Omental fat pad (tissue), 4 donors: ENCODE measurements at places on chromosomes 2 and 18.

GRCh38 chr2:206004004-206004693 is 81.8 kb downstream of the INO80D start:
- DNase-seq, result no peak

GRCh38 chr2:238716585-238716984 is 131.3 kb upstream of the TWIST2 start:
- DNase-seq, result no peak

DNA sequence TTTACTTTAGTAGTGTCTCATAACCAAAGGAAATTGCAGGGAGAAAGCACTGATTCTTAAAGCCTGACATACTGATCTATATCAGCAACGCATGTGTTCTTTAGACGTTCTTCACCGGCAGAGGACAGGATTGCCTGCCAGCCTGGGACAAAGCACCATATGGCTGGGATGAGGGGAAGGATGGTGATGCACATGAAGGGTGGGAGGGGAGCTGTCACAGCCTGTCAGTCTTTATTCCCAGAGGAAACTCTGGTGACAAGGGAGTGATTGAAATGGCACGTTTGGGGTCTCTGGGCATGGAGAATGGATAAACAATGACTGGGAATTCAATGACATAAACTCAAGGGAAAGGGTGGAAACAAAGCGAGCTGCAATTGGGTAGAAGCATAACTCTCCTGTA is 808.1 kb downstream of the DCC start:
- no peak for DNase-seq

DNA sequence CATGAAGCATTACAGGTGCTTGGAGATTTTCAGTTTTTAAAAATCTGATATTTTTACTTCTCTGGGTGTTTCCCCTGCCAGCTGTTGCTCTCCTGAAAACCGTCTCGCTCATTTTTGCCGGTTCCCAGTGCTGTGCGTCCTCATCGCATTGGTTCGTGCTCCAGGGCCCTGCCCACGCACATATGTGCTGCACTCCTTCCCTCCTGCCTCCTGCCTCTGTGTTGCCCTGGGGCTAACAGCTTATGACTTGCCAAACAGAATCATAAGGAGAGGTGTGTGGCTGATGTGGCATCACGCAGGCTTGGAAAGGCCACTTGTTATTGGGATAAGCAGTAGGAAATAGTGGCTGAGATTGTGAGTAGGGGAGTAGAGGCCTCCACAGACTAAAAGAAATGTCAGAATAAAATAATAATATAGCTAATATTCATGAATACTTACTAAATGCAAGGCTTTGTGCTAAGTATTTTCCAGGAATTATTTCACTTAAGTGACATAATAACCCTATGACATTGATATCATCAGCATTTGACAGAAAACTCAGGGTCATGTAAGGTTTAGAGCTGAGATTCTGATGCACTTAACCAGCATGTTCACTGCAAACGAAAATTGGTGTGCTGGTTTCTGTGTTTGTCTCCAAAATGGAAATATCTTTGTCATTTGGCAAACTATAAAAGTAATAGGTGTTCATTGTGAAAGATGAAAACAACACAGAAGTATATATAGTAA is 53.5 kb downstream of the SLC4A1AP start:
- no peak for DNase-seq

DNA sequence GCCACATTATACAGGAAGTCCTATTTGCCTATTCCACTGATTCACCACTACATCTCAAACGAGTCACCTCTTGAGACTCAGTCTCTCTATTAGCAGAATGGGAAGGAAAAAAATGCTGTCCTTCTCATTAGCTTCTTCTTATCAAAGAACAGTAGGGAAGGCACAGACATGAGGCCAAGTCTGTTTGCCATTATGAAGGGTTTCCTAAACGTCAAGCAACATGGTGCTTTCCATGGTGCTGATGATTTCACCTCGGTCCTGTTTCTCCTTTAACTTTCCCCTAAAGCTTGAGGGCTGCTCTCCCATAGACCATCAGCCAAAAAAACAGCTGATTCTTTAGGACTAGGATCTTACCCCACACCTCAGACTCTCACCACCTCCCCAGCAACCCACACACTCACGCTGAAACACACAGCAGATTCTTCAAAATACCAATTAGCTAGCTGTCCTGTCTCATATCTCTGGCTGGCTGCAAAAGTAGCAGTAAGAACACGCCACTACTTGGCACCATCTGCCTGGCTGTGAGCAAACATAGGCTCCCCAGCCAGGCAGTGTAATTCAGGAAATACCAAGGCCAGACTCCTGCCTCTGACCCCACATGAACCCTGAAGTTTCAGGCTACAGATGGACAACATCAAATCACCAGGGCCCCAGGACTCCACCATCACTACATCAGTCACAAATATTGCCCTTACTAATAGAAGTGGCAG is 30.5 kb downstream of the GALNT14 start:
- DNase-seq, result no peak

- DNase-seq, result no peak
These were observed 203.3 kb downstream of the FAM210A start for GRCh38 chr18:13522861-13523660.

DNA sequence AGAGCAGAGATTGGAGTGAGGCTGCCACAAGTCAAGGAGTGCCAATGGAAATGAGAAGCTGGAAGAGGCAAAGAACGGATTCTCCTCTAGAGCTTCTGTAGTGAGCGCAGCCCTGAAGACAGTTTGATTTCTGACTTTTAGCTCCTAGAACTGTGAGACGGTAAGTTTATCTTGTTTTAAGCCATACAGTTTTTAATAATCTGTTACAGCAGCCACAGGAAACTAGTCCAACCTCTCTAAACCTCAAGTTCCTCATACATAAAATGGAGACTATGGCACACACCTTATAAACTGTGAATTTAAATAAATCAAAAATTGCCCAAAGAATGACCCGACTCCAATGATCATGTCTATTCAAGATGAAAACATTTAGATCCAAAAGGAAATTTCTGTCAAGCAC is 596.5 kb downstream of the BCL11A start:
- DNase-seq, result no peak

GRCh38 chr2:25635797-25636196 is 37.6 kb downstream of the DTNB start:
- DNase-seq, result no peak

DNA sequence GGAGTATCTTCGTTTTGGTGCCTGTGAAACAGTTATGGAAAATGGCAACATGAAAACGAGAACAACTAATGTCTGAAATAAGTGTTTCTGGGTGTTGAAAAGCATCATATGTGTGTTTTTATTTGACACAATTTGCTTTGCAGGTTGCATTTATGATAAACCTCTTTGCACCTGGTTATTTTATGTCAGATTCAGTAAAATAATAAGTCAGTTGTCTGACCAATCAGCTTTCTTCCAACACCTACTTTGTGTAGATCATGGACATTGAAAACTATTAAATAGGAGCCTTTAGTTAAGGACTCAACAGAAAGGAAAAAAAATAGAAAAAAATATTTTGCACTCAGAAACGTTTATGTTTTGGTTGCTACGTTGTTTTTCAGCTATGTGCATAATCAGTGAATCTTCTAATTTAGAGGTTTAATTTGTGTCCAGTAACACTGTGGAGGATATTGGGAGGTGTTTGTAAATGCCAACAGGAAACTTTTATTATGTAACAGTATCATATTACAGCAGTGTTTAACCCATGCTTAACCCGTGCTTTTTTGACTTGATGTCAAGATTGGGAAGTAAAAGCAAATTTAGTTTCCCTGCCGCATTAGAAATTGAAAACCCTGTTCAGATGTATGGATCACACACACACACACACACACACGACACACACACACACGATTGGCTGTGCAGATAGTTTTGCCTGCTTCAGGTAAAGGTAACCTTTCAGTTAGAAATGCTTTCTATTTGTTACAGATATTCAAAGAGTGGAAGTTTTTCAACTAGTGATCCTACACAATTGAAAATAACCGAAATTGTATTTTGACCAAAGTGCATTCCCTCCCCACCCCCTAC is 2.6 kb downstream of the PKP4 start:
- DNase-seq, result no peak

DNA sequence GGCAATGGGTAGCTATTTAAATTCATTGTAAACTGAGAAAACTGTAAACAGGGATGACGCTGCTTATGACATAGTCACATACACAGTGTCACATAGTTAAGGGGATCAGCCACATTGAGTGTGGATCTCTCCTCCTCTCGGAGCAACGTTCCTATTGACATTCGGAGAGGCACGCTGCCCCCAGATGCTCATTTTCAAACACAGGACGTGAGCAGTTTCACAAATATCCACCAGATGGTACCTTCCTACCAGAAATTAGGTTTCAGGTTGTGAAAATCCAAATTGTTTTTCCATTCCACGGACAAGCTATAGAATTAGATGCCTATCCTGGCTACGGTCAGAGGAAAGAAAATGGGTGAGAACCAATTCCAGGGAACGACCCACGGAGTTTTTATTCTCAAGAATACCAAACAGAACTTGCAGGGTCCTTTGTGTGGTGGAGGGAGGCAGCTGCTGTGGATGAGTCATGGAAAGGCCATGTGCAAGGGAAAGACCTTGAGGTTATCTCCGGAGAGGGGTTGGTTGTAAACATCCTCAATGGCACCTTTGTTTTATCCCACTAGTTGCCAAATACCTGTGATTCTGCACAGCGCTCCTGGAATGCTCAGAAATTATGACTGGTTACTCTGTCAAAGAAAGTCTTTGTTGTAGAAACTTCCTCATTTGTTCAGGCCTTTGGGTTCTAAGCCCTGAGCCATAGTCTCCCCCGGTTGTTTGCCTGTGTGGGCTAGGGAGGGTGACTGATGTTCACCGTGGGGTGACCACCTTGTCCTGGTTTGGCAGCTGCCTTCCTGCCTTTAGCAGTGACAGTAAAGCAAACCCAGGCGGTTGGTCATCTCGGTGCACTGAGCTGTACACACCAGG is 88.0 kb downstream of the ACTR3 start:
- no peak for DNase-seq

- no peak for DNase-seq
These were observed 143.5 kb downstream of the MBP start for GRCh38 chr18:76988827-76989646.

DNA sequence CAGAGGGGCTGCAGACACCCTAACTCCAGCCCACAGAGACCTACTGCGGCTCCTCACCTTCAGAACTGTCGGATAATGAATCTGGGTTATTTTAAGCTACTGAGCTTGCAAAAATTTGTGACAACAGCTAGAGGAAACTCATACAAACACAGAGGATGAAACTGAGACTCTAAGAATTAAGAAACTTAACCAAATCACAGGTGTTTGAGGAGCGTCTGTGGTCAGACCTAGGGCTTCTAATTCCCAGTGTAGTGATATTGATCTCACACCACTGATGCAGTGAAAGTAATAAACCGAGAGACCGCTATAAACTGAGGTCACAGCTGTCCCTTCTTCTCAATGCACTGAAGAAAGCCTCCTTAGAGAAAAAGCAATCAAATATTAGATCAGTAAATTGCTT is 110.1 kb downstream of the RGPD3 start:
- DNase-seq, result no peak

DNA sequence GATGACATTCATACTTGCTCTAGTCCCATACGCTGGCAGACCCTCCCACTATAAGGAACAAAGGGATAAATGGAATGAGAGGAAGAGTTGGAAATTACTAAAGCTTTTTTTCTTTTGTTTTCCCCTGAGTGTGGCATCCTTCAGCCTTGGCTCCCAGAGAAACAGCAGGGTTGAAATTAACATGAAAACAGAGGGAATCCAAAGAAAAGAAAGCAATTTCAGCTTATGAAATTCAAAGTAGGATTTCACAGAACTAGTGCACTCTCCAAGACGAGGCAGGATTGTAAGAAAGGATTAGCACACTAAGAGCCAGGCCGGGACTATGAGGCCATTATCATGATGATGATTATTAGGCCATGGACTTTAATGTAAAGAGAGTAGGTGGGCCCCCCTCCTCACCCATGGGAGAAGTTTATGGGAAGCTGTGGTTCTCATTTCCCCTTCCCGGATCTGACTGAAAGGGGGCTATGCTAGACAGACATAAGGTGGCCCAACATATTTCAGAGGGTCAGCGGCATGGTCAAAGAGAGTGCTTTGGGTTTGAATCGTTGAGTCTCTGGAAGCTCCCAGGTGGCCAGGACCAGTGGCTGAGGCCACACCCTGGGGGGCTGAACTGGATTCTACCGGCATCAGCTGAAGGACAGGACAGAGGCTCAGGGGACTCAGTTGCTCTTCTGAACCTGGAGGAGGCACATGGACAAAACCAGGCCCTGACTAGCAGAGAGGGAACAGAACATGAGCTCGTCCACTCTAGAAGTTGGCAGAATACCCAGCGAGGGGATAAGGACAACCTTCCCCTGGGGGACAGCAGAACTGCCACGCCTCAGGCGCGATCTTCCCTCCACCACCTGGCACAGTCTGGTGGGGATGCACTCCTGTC is 100.1 kb upstream of the ARL4C start:
- no peak for DNase-seq

GRCh38 chr2:76211991-76212985 is 501.6 kb upstream of the GCFC2 start:
- DNase-seq, result no peak

GRCh38 chr2:27091746-27092695 is 5.4 kb downstream of the KHK start:
- no peak for DNase-seq

GRCh38 chr18:38460657-38461056 is 895.1 kb upstream of the CELF4 start:
- no peak for DNase-seq

- no peak for DNase-seq
These were observed 10.6 kb upstream of the ZNF516 start for GRCh38 chr18:76505614-76506013.

GRCh38 chr18:5900262-5900661 is 4.9 kb upstream of the TMEM200C start:
- DNase-seq, result no peak

DNA sequence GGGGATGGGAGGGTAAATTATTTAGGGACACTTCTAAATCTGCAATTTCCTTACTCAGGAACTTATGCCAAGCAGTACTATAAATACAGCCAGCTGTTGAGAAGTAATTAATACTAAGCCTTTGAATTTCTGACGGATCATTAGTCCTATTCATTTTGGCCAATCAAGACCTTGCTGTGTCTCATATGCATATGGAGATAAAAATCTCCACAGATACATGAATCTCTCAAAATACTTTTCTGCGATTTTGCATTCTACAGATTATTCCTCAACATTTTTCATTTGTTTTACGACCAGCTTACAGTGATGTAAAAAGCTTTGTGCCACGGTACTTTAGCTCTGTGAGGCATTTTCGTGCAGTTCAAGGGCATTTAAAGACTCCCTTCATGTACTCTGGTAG is 16.7 kb downstream of the LANCL1 start:
- DNase-seq, result no peak
